Neural progenitor cell (in vitro differentiated cells): ENCODE measurements at places on chromosomes 13 and 19.

DNA sequence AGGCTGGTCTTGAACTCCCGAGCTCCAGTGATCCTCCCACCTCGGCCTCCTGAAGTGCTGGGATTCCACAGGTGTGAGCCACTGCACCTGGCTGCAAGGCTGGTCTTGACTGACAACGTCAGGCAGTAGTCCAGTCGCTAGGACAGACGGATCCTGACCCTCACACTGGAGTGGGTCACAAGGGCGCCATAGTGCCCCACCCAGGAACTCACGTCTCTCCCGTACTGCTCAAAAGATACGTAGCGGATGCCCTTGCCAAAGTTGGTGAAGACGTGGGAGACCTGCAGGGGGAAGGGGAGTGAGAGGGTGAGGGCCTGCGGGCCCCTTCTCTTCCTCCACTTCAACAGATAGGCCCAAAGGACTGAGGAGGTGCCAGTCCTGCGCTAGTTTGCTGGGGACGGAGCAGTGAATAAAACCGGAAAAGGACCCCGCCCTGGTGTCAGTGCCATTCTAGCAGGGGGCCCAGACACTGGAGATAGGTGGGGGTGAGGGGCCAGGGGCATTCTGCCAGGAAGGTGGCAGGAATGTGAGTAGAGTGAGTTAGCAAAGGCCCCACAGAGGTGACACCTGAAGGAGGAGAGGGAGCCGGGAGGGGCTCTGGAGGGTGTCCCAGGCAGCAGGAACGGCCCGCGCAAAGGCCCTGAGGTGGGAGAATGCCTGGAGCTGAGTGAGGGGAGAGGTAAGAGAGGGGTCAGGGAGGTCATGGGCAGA is 11.9 kb downstream of the MRPS12 start:
- DNase-seq = no peak

GRCh38 chr19:8022275-8022674 is 16.8 kb upstream of the ELAVL1 start:
- DNase-seq = no peak

GRCh38 chr13:40113643-40114304 is 458.3 kb downstream of the COG6 start:
- no peak for DNase-seq

- DNase-seq = no peak
Observed at GRCh38 chr13:91357613-91358386, 10.3 kb downstream of the MIR17HG start.

GRCh38 chr13:103839460-103839859 is 773.2 kb upstream of the SLC10A2 start:
- DNase-seq = no peak

GRCh38 chr19:19319732-19320360 is 463 bp downstream of the SUGP1 start:
- no peak for DNase-seq

DNA sequence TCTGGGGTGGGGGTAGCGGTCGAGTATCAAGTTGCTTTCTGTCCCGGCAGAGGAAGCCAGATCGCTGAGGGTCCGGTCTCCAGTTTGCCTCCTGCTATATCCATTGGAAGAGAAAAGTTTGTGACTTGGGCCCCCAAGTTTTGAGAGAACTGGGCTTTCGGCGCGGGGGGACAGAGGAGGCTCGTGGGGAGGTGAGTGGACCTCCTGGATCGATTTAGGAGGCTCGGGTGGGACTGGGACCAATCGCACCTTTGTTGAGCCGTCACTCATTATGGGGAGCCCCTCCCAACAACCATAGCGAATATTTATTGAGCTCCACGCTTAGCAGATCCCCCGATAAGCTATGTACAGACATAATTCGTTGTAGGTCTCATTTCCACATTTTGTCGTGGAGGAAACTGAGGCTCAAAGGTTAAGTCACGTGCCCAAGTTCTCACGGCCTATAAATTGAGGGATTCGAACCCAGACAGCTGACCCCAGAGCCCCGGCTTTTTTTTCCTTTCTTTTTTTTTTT is 909 bp downstream of the RFXANK start:
- no peak for DNase-seq

DNA sequence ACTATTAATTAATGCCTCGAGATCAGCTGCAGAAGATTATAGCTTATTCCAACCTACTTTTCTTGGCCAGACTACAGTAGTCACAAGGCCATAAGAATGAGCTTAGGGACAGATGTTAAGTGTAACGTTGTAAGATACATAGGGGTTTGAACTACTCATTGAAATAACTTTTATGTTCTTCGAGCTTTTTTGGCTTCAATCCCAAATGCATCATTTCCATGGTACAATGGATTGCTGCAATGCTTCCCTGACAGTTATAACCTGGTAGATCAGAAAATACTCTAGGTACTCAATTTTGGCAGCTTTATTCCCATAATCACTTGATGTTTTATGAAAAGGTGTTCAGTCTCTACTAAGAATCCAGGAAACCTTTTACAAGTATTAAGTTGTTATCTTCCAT is 2216.7 kb upstream of the PCDH20 start:
- DNase-seq = no peak

DNA sequence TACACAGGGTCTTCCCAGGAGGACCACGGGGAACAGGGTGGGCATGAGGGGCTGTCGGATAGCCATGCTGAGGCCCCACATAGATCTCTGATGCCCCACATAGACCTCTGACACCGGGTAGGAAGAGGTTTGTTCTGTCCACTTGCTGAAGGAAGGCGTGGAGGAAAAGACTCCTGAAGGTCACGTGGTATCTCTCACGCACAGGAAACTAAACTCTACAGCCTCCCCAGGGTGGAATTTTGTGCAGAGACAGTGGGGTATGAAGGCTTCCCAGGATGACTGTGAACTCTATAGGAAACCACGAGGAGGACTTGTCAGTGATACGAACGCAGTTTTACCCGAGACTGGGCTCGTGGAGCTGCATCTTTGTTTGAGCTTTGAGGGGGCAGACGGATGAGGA is 2.8 kb downstream of the EVI5L start:
- no peak for DNase-seq

GRCh38 chr19:16661480-16662034 is 618 bp downstream of the TMEM38A start:
- peak; percentile 16 for DNase-seq

GRCh38 chr13:97276862-97277269 is 54.7 kb downstream of the MBNL2 start:
- DNase-seq = no peak

DNA sequence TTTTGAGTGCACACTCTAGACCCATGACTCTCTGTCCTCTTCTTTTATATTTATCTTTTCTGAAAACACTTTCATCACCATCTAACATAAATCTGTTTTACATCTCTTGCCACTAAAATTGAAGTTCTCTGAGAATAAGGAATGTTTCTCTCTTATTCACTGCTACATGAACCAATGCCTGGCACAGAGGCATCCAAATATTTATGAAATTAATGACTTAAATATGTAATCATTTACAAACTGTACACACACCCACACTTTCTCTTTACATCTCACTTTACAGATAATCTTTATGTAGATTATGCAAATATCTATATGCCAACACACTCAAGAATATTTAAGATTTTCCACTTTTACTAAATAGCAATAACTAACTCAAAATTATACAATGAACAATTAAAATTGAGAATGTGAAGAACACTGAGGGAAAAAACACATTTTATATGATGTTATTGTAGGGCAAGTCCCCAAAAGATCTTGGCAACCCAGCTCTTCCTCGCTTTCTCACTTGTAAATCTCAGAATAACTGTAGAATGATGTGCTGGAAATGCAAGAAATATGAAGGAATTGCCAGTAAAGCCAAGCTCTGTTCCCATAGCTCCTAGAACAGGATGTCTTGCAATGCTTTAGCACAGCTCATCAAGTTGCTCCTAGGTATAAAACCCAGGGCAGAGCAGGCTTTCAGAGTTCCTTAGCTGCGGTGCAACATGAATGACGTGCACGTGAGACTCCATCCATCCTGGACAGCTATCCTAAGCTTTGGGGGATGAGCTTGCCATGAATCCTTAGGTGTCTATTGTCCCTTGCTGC is 50.7 kb downstream of the UGGT2 start:
- DNase-seq = no peak

GRCh38 chr19:18119717-18120105 is 22.1 kb downstream of the MAST3 start:
- DNase-seq = no peak

- DNase-seq = no peak
Observed at GRCh38 chr13:21133077-21133476, 43.3 kb downstream of the SKA3 start.

GRCh38 chr19:48329167-48329891 is 4.0 kb downstream of the EMP3 start:
- DNase-seq = no peak

DNA sequence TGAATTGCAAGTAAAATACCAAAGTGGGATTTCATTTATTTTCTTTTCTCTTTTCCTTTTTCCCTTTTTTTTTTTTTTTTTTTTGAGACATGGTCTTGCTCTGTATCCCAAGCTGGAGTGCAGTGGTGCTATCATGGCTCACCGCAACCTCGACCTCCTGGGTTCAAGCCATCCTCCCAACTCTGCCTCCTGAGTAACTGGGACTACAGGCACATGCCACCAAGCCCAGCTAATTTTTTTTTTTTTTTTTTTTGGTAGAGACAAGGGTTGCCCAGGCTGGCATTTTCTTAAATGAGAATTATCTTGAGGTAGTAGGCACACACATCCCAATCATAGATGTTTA is 68.5 kb upstream of the GPR183 start:
- no peak for DNase-seq

GRCh38 chr13:40120781-40121180 is 465.3 kb downstream of the COG6 start:
- DNase-seq = no peak

GRCh38 chr19:41941410-41942202 is 13.4 kb upstream of the ERFL start:
- no peak for DNase-seq

GRCh38 chr19:7736148-7736547 is 4.2 kb upstream of the CLEC4G start:
- DNase-seq = no peak

- no peak for DNase-seq
Observed at GRCh38 chr13:112799394-112799793, 109.6 kb downstream of the ATP11A start.

DNA sequence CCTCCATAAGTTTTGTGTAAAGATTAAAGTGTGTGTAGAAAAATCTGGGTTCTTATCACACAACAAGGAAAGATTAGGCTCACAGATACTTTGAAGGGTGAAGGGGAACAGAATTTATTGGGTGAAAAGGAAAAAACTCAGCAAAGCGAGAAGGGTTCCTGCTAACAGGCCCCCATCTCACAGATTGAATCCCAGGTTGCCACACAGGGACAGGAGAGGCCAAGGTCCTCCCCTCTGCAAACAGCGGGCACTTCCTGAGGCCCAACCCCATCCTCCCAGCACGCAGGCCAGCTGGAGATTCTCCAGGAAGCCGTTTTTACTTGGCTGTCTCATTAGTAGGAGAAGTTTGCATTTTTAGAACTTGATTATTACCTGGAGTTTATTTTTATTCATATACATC is 15.2 kb upstream of the ERCC5 start:
- no peak for DNase-seq

GRCh38 chr13:23984546-23984945 is 87.2 kb upstream of the C1QTNF9B start:
- DNase-seq = no peak

DNA sequence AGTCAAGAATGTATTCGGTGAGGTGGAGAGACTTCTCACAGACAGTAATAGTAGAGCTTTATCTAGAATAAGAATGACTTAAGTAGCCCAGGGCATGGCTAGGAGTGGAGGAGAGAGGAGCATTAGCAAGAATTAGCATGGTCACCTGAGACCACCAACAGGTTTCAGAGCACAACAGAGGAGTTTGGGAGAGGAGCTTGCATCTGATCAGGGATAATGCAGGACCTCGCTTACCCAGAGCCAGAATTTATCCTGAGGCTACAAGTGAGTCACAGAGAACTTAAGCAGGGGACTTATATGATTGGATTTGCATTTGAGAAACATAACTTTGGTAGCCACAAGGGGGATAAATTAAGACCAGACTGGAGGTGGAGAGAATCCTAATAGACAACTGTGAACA is 102.1 kb upstream of the FNDC3A start:
- DNase-seq = peak; percentile 18

- DNase-seq = no peak
Observed at GRCh38 chr13:48074006-48074405, 20.9 kb downstream of the MED4 start.

- no peak for DNase-seq
Observed at GRCh38 chr19:40754611-40755247, 3.7 kb downstream of the SNRPA start.

- no peak for DNase-seq
Observed at GRCh38 chr19:38545596-38545995, 72.2 kb downstream of the MAP4K1 start.

GRCh38 chr19:584240-585001 is 5.3 kb upstream of the HCN2 start:
- DNase-seq = peak; percentile 82

DNA sequence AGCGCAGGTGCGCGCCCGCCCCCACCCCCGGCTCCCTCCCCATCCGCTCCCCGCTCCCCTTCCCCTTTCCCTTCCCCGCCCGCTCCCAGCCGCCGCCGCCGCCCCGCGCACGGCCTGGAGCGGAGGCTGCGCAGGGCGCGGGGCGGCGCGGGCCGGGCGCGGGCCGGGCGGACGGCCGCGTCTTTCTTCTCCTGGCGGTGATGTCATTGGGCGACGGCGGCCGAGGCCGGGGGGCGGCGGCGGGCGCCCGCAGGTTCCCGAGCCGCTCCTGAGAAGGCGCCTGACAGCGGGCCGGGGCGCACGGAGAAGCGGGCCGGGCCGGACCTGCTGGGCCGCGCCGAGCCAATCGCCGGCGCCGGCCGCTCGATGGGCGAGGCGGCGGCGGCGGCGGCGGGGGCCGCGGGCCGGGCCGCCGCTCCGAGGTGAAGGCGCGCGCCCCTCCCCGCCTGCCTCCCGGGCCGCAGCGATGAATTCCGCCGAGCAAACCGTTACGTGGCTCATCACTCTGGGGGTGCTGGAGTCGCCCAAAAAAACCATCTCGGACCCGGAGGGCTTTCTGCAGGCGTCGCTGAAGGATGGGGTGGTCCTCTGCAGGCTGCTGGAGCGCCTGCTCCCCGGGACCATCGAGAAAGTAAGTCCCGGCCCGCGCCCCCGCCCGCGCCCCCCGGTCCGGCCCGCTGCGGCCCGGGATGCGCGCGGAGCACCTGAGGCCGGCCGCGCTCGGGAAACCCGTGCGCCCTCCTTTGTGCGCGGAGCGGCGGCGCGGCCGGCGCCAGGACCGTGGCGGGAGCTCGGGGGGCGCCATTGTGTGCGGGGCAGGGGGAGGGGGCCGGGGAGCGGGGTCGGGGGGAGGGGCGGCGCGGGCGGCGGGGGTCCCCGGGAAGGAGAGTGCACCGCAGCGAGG is at the start of gene ARHGEF7:
TSS of gene ARHGEF7 (plus strand) at position 250 of the 904 bp plus-strand sequence. CDS start at position 467, 217 bp downstream.
- peak; percentile 79 for DNase-seq

- DNase-seq = no peak
Observed at GRCh38 chr19:29577649-29577963, 28.5 kb upstream of the POP4 start.

DNA sequence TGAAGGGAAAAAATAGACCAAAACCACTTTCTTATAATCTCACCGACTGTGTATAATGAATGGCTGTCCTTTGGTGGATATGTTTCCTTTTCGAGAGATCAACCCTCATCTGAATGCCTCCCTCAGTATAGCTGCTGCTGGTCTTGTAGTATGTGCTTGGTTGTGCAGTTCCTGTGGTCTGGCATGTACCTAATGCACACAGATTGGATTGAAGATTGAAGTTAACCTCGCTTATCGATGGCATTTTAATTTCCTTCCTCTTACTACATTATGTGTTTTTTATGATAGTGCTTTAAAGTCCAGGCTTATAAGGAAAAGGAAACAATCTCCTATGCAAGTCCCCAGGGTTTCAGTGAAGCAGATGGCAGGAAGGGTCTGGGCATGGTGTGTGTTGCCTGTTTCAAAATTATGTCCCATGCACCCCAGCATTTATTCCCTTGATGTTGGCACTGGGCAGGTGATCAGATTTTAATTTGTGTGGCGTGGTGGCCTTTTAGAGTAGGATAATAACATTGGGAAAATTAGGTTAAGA is 334.1 kb downstream of the SHISA2 start:
- DNase-seq = no peak
